ENCODE measurements at places on chromosomes 13 and 19.

DNA sequence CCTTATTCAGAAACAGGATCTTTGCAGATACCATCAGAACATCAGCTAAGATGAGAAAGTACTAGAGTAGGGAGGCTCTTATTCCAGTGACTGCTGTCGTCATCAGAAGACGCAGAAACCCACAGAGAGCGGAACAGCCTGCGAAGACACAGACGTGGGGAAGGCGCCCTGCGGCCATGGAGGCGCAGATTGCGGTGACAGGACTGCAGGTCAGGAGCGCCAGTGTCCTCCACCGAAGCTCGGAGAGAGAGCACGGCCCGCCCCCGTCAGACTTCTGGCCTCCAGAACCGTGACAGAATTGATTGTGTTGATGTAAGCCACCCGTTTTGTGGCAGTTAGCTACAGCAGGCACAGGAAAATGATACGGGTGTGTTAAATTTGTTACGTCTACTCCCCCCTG is 275.5 kb downstream of the EFNB2 start:
- no peak for DNase-seq

DNA sequence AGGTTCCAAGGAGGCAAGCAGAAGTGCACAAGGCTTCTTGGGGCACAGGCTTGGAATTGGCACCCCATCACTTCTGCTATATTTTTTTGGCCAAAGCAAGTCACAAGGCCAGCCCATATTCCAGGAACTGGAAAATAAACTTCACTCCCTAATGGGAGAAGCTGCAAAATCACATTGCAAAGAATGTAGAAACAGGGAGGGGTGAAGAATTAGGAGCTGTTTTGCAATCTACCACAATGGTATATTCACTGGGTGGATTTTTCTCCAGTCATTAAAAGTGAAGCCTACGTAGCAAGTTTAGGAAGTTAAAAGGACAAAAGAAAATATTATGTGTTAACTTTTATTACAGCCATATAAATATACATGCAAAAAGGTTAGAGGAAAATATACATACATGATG is 464.8 kb downstream of the COG6 start:
- no peak for DNase-seq

GRCh38 chr19:14150041-14150769 is 13.8 kb upstream of the ASF1B start:
- DNase-seq: no peak

GRCh38 chr19:4831304-4831978 is at the start of gene TICAM1:
Gene TICAM1 (minus strand): TSS chr19:4831712. CDS start chr19:4818377, 13,335 bp downstream.
- DNase-seq: peak; percentile 66

- DNase-seq: no peak
These were observed 14.9 kb upstream of the PSMD8 start for GRCh38 chr19:38359242-38360021.

GRCh38 chr19:14944456-14944855 is 3.2 kb downstream of the OR7C2 start:
- DNase-seq: no peak

- no peak for DNase-seq
These were observed 741.1 kb downstream of the DIAPH3 start for GRCh38 chr13:59422646-59423045.

- DNase-seq: no peak
These were observed 2.2 kb upstream of the GZMM start for GRCh38 chr19:541699-542098.

DNA sequence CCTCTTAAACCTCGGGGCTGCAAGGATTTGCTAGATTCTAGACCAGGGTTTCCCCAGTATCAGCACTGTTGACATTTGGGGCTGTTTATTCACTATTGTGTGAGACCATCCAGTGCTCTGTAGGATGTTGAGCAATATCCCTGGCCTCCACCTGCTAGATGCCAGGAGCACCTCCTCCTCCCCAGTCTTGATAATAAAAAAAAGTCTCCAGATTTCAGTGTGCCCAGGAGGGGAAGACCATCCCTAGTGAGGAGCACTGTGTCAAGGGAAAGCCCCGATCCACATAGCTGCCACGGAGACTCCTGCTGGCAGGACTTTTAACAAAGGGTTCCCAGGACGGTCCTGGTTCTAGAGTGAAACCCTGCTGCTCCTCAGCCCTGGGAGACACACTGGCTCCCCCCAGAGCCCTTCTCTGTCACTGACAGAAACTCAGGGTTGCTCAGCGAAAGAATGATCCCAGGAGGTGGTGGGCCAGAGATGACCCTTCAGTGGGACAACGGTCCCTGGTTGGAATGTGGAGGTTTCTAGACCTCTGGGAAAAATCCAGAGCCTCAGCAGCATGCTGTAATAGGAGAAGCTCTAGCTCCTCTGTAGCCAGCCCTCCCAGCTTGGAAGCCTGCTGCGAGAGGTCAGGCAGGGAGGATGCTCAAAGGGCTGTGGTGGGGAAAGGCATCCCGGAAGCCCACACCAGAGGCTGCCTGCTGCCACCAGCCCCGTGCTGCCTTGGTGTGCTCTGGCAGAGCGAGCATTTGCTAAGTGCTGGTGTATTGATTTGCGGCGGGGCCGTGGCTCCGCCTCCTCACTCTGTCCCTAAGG is 20.3 kb downstream of the LYL1 start:
- DNase-seq: no peak

- DNase-seq: no peak
These were observed 67.9 kb downstream of the ATP11A start for GRCh38 chr13:112757759-112758086.

GRCh38 chr19:46787331-46788261 is 798 bp downstream of the SLC1A5 start:
- DNase-seq: peak; percentile 49

DNA sequence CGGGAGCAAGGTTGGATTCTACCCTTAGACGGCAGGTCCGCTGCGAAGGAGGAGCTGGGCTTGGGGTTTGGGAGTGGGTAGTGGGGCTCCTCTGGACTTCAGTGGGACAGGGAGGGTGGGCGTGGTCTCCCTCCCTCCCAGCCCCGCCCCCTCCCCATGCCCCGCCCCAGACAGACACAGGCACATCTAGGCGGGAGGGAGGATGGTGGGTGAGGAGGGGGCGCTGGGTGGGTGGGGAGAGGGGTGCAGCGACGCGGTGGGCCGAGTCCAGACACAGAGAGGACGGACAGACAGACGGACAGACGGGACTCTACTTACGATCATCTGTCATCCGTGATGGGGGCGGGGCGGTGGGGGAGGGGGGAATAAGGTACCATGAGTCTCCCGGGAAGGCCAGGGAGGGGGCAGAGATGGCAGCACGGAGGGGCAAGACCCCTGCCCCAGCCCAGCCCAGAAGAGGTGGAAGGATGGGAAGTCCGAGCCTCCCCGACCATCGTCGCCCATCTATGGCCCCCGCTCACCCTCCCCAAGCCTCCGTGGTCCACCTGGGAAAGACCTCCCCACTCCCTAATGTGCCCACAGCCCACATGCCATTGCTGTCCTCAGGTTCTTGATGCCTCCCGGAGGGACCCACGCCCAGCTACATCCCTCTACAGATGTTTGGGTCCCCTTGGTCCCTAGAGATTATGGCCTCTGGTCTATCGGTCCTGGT is 64.8 kb downstream of the UNC13A start:
- no peak for DNase-seq

DNA sequence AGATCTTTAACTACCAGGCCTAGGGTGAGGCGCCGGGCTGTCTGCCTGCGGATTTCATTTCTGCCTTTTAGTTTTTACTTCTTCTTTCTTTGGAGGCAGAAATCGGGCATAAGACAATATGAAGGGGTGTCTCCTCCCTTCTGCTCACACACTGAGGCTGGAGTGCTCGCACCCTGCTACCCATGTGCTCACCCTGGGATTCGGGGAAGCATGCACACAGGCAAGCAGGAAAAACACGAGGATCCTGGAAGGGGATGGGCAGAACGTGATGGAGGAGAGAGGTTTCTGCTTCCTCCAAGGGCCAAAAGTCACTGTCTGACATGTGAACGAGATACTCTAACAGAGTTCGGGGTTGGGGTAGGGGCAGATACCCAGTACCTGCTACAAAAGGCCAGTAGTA is 28.4 kb downstream of the ZNF823 start:
- no peak for DNase-seq

DNA sequence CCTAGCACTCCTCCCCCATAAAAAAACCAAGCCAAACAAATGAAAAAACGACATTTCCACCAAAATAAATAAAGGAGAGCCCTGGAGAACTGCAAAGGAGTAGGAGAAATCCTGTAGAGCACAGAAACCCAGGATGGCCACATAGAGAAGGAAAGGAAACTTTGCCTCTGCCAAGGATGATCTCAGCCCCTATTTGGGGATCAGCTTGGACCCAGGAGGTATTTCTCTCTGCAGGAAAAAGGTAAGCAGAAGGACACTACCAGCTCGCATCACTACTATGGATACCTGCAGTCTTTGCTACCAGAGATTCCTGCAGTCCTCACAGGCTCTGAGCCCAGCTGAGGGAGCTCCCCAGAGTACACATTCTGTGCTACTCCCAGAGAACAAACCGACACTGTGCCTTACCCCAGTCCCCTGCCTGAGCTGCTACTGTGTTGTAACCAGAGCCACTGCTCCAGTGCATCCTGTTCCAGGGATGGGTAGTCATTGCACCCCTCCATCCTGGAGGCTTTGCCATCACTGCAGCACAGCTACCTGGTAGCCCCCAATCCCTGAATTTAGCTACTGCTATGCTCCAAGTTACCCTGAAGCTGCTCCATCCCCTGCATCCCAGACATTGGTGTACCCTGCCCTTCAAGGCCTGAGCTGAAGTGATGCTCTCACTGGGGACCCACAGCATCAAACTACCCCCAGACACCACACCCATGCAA is 41.7 kb downstream of the VWA8 start:
- no peak for DNase-seq

- DNase-seq: no peak
These were observed 5.5 kb upstream of the ZNF580 start for GRCh38 chr19:55635334-55635717.

DNA sequence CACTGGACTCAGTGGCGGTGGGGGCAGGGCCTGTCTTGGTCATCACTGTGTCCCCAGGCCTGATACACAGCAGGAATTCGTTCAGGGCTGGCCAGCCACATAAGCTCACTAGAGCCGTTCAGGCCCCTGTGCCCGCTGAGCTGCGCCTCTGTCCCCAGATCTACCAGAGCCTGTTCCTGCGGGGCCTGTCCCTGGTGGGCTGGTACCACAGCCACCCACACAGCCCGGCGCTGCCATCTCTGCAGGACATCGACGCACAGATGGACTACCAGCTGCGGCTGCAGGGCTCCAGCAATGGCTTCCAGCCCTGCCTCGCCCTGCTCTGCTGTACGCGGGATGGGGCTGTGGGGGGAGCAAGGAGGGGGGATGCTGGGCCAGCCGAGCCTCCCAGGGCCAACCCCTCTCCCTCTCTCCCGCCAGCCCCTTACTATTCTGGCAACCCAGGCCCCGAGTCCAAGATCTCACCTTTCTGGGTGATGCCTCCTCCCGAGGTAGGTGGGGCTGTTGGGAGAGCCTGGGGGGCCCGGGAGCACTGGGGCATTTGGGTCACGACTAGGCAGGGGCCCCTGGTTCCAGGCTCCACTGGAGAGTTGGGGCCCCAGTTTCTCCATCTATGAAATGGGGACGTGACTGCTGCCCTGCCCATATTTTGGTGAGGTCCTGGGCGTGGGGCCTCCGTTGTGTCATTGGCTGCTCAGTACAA is 13.9 kb downstream of the MPND start:
- DNase-seq: no peak

GRCh38 chr13:61276401-61276800 is 139.2 kb downstream of the PCDH20 start:
- no peak for DNase-seq

GRCh38 chr13:41580345-41580744 is 123.0 kb downstream of the RGCC start:
- no peak for DNase-seq

GRCh38 chr13:29059800-29060199 is 239.7 kb downstream of the MTUS2 start:
- no peak for DNase-seq

- no peak for DNase-seq
These were observed 67.2 kb upstream of the GPR183 start for GRCh38 chr13:99374169-99374991.

GRCh38 chr19:45492627-45493470 is 4.0 kb downstream of the RTN2 start:
- DNase-seq: no peak

GRCh38 chr13:75774176-75774575 is 138.0 kb downstream of the LMO7 start:
- DNase-seq: no peak

GRCh38 chr13:85864963-85865530 is 65.8 kb upstream of the SLITRK6 start:
- DNase-seq: no peak

DNA sequence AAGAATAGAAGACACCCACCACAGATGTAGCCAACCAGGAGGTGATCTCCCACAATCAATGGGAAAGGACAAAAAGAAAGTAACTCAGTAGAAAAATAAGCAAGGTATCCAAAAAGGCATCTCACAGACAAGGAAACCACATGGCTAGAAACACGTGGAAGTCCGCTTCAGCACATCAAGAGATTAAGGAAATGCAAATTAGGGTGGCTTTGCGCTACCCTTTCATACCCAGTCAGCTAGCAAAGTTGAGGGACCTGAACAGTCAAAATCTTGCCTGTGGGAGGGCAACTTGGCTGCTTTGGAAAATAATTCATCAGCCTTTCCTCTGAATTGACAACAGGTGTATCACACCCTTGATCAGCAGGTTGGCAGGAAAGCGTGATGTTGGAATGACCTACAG is 11.6 kb upstream of the UQCR11 start:
- no peak for DNase-seq

- DNase-seq: no peak
These were observed 86.1 kb downstream of the FLT1 start for GRCh38 chr13:28408863-28409262.

DNA sequence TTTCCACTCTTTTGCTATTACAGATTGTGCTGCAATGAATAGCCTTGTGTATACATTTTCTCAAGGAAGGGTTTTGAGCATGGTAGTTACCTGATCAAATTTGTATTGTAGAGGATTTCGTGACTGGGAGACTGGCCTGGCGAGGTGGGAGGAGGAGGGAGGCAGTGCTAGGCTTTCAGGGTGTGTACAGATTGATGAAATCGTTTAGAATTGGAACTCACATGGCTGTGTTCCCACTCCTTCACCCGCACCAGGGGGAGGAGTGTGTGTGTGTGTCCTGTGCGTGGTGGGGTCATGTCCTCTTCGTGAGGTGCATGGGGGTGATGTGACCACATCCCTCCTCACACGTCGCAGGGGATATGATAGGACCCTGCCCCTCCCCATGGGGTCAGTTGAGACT is 8.3 kb downstream of the PGLYRP1 start:
- no peak for DNase-seq

DNA sequence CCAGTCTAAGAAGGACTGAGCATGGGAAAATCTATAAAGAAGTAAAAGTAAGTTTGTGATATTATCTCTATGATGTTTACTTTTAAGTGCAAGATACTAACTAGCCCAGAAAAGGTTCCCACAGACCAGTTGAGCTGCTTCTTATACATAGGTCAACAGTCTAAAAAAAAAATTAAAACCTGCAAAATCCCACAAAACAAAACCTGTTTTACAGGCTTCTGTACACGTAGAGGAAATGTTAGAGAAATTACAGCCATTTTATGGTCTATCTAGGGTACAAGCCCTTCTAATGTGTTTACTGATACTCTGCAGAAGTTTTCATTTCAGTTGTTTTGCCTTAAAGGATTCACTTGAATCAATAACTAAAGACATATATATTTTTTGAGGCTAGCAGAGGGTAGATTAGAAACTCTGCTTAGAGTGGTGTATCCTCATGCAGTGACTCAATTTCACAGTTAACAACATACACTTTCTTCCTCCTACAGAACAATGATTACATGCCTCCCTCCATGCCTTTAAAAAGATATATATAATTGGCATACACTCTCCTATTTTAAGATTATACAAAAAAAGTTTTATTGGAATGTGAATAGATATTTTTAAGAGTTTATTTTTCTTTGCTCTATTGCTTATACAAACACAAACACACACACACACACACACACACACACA is 43.9 kb downstream of the CAB39L start:
- DNase-seq: no peak

- DNase-seq: no peak
These were observed 27.1 kb upstream of the MYCBP2 start for GRCh38 chr13:77353995-77354394.

All from DND-41 (cell line).